Stimulated activated CD8-positive, alpha-beta memory T cell treated with anti-CD3 and anti-CD28 coated beads, Interleukin-4, amount 100 ng/mL, for 4 hours (primary cell): ENCODE measurements at places on chromosomes 2 and 18.

DNA sequence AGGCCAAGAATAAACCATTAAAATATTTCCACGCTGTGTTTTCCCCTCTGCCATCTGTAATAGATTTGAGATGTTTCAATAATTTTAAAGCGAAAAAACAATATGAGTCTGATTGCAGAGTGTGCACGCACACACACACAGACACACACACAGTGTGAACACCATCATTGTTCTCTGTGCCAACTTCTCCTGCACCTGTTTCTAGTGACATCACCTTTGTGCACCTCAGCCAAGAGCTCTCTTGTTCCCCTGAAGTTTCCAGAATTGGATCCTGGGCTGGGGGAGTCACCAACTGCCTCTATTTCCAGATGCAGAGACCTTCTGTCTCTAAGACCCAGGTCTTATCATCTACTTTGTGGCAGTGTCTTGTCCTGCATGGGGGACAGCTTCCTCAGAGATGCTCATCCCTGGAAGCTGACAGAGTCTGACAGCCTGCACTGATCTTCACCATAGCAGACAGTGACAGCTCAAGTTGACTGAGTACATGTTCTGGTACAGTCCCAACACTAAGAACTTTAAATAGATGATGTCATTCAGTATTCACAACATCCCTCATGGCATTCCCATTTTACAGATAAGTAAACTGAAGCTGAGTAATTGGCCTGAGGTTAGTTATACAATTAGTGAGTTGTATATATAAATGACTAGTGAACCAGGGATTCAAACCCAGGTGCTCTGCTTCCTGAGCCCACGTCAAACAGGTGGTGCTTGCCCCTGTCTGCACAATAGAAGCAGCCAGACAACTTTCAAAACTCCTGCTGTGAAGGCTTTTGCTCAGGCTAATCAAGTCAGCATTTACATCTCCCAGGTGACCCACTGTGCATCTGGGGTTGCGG lies 39.4 kb downstream of the ACOXL start:
- no peak for DNase-seq

GRCh38 chr2:108591163-108591562 lies 56.9 kb downstream of the LIMS1 start:
- no peak for DNase-seq

DNA sequence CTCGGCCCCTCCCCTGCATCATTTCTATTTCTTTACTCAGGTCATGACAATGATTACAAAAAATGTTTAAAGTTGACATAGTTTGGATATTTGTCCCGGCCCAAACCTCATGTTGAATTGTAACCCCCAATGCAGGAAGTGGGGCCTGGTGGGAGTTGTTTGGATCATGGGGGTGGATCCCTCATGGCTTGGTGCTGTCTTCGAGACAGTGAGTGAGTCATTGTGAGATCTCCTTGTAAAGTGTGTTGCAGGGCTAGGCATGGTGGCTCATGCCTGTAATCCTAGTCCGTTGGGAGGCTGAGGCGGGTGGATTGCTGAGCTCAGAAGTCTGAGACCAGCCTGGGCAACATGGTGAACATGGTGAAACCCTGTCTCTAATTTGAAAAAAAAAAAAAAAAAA lies 9.2 kb upstream of the MAP4K4 start:
- no peak for DNase-seq

DNA sequence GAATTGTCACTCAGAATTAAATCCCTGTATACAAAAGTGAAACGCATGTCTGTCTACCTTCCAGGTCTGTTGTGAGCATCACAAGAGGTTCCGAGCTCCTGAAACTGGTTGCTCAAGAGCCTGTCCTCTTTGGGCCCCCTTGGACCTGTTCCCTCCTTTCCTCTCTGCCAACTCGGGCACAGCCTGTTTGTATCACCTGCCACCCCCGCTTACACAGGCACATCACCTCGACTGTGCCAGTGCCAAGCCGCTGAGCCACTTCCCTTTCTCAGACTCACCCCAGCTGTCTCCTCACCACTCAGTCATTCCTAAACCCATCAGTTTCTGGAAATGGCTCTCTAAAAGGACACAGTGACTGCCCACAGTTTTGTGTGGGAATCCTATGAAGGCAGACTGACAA lies 3.1 kb downstream of the EFR3B start:
- DNase-seq = no peak

DNA sequence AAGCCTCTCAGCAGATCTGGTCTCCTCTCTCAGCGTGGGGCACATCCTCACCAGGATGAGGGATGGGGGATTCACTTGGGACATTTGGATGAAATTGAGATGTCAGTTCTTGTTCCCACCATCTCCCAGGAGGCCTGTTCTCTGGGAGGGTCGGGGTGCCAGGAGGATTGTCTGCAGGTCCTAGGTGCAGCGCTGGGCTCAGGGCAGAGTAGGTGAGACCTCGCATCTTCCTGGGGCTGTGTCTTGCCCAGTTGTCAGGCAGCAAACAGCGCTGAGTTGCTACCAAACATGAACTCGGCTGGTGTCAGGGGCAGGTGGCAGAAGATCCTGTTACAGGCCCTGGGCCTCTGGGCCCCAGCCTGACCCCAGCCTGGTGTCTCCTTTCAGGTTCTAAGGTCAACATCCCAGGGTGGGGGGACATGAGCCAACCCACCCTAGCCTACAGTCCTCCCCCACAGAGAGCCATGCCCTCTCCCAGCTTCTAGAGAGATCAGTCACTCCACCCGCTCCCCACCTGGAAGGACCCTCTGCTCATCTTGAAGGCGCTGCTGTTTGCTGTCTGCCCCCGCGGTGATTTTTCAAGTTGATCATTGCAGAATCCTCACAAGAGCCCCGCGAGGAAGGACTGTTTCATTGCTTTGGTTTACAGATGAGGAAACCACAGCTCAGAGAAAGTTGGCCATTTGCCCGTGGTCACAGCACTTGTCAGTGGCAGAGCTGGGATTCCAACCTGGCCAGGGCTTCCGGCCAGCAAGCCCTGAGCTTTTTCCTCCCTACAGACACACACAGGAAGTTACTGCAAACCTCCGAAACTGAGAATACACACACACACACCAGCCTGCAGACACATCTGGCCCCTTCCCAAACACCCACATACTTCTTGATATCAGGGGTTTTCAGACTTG lies 83.9 kb downstream of the STPG4 start:
- no peak for DNase-seq

- no peak for DNase-seq
Observed at GRCh38 chr2:61789807-61790602, 63.9 kb downstream of the FAM161A start.

DNA sequence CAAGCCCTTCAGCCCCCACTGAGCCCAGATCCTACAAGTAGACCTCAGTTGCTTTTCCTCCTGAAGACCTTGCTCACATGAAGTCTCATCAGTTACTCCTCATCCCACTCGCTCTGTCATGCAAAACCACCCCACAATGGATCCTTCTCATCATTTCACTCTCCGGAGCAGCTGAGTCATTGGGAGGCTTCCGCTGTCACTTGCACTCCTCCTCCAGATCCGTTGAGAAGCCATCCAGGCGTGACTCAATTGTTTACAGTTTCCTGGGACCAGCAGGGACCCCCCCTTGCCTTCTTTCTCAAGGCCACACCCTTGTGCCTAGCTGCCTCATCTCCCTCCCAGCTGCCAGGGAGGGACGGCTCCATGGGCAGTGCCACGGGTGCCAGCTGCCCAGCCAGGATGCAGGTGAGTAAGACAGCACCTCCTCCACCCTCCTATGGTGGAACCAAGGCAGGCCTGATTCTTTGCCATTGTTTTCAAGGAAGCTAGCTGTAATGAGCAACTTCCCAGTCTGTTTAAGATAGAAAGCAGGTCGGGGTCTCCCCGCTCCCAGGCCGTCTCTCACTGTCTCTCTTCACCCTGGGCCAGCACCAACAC lies 16.3 kb downstream of the GPR55 start:
- no peak for DNase-seq
